MCF 10A (cell line): ENCODE measurements at places on chromosomes 4 and X. TPM values are rescaled to one million over a fixed set of nuclear protein-coding genes. Genes with fewer than 3 reads are reported as not detected.
A peak's percentile ranks its signal among the peaks of the same experiment; 100 is the strongest.

- DNase-seq: no peak
Observed at GRCh38 chr4:89324671-89325070, 17.1 kb upstream of the GPRIN3 start.

- DNase-seq: no peak
Observed at GRCh38 chr4:74930162-74930561, 2.8 kb upstream of the PARM1 start.

The MAGEA10 gene
- total RNA-seq: not detected in 2 replicates

- DNase-seq: no peak
Observed at GRCh38 chr4:45119376-45119775, 393.0 kb upstream of the GNPDA2 start.

DNA sequence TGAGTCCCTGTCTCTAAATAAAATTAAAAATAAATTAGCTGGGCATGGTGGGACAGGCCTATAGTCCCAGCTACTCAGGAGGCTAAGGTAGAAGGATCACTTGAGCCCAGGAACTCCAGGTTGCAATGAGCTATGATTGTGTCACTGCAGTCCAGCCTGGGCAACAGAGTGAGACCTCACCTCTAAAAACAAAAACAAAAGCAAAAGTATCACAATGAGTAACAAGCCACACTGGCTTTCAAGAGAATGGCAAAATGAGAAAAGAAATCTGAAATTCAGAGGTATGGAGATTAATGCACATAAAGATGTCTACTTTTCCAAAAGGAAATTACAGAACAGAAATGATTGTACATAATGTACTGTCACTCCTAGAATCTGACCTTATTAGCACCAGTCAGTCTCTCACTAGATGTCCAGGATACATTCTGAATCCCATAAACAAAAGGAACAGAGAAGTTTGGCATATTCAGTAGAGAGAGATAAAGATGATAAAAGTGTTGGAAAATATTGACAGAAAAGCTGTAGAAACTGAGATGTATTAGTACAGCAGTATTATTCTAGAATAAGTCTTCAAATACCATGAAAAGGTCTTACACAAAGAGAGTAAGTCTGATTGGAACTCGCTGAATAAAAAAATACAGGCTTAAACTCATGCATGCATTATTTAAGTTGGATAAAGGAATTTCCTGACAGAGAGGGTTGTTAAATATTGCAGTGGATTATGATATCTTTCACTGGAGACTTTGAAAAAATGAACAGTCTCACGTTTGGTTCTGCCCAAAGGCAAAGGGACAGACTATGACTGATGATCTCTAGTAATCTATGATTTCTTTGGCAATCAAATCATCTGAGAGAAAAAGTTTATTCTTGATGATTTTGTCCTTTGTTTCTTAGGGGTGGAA lies 102.5 kb downstream of the SH3RF1 start:
- DNase-seq: no peak

The PRRG3 gene
- not detected in 2 replicates for total RNA-seq

DNA sequence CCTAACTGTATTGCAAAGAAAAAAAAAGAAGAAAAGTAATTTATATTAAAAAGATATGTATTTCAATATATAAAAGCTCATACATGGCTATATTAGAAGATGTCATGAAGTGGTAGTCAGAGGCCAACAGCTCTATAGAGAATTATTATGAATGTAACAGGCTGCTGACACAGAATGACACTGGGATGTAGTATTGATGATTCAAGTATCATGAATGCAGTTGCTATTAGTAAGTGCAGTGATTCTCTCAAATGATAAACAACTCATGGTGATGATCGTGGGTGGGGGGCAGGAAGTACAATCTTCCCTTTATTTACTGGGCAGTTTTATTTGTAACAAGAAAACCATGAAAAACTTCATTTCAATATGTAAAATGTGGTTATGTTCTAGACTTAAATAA lies 124.6 kb downstream of the COL4A6 start:
- no peak for DNase-seq

The PPBP gene
- total RNA-seq: not detected in 2 replicates

- DNase-seq: no peak
Observed at GRCh38 chr4:7903791-7904516, 35.7 kb downstream of the AFAP1 start.

GRCh38 chrX:12901486-12901885 lies 4.9 kb upstream of the TLR8 start:
- DNase-seq: peak; percentile 76
